Activated T-cell treated with anti-CD3 and anti-CD28 coated beads, Interleukin-2, amount 50 U/mL, for 4 hours (primary cell): ENCODE measurements at places on chromosomes 7 and 10. TPM values are rescaled to one million over a fixed set of nuclear protein-coding genes. Genes with fewer than 3 reads are reported as not detected.

- no peak for DNase-seq
These were observed 274.7 kb downstream of the USP6NL start for GRCh38 chr10:11336722-11337162.

The CPVL gene
- total RNA-seq, result not detected

- no peak for DNase-seq
These were observed 538.5 kb downstream of the INHBA start for GRCh38 chr7:41164440-41164839.

The CCDC172 gene
- total RNA-seq, result not detected

GRCh38 chr10:8544057-8544380 is 489.5 kb downstream of the GATA3 start:
- no peak for DNase-seq

The PROSER2 gene
- total RNA-seq, result 0.76 TPM

The ARL5B gene
- total RNA-seq, result 8.3 TPM
